ENCODE measurements at places on chromosomes 4 and X.

GRCh38 chrX:29229802-29230201, 642.6 kb downstream of the IL1RAPL1 start:
- no peaks in the 10 kb centered on the region for H3K36me3 ChIP-seq
- H3K4me1 ChIP-seq, result no peaks in the 10 kb centered on the region
- no peak overlapping the region for H3K4me3 ChIP-seq
- no peak overlapping the region for H3K27ac ChIP-seq
- no peak for DNase-seq

DNA sequence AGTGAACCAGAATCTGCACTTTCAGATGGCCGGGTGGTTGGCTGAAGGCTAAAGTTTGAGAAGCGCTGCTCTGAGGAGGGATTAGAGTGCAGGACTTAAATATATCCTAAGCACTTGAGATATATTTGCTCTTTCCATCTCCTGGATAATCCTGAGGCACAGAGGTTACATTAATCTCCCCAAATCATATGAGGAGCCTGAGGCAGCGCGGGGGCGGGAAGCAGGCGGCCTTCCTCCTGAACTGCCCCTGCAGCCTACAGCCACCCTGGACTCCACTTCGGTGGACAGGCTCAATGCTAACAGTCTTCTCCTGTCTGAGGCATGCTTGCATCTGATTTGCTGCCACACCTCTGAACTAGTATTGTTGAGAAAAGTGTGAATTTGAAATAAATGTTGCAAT, 72.5 kb downstream of the AFAP1 start:
- H3K27me3 ChIP-seq, result no peaks in the 10 kb centered on the region
- no peak for DNase-seq
- H3K36me3 ChIP-seq, result no peaks in the 10 kb centered on the region
- no peak overlapping the region for H3K4me3 ChIP-seq
- H3K27ac ChIP-seq, result peak overlapping the region; percentile 38

DNA sequence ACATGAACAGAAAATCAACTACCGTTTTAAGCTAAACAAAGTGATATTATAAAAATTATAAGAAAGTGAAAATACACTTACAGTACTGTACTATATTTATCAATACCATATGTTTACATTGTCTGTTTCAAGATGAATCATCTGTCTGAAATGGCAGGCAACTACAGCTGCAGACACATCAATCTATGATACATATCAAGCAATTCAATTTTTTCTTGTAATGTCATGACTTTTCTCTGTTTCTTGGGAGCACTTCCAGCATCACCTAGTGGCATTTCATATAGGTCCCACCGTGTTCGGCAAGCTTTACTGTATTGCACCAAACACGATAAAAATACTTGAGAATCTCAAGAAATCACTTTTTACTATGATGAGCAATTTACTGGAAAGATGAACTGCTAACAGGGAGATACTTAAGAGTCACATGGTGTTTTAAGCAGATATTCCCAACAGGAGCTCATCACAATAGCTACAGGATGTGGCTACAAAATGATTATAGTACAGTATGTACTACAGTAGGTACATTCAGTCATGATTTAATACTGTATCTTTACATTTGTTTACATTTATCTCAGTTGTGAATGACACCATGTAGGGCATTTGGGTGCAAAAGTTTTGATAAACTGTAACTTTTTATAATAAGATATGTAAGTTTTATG, 207.4 kb downstream of the ADAM29 start:
- no peak overlapping the region for H3K4me3 ChIP-seq
- no peaks in the 10 kb centered on the region for H3K36me3 ChIP-seq
- H3K27me3 ChIP-seq, result no peaks in the 10 kb centered on the region
- H3K27ac ChIP-seq, result no peak overlapping the region

- DNase-seq, result no peak
- H3K27ac ChIP-seq, result no peak overlapping the region
- no peaks in the 10 kb centered on the region for H3K4me1 ChIP-seq
- H3K27me3 ChIP-seq, result no peaks in the 10 kb centered on the region
- no peaks in the 10 kb centered on the region for H3K36me3 ChIP-seq
Observed at GRCh38 chr4:33882246-33882990, 2361.9 kb downstream of the ARAP2 start.

DNA sequence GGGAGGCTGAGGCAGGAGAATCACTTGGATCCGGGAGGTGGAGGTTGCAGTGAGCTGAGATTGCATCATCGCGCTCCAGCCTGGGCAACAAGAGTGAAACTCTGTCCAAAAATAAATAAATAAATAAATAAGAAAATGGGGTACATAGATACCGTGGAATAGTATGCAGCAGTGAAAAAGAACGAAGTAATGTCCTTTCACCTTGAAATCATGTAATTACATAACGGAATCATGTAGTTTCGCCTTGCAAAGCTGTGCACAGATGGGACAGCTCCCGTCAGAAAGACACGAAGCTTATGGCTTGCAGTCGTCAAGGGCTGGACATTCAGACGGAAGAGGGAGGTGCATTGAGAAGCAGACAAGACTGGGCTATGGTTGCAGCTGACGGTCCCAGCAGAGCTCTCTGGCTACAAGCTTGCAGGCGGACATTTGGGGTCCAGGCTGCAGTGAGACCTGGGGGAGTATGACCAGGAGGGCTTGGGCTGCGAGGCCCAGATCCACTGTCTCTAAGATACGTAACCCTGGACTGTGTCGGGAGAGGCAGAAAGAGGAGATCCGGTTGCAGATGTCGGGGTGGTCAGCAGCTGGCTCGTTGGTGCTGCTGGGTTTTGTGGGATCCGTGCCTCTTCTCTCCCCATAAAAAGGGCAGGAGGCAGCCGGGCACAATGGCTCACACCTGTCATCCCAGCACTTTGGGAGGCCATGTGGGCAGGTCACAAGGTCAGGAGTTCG, 6.2 kb upstream of the P2RY8 start:
- no peaks in the 10 kb centered on the region for H3K36me3 ChIP-seq
- no peak overlapping the region for H3K4me3 ChIP-seq
- H3K4me1 ChIP-seq, result peaks cover 19% of the 10 kb centered on the region

DNA sequence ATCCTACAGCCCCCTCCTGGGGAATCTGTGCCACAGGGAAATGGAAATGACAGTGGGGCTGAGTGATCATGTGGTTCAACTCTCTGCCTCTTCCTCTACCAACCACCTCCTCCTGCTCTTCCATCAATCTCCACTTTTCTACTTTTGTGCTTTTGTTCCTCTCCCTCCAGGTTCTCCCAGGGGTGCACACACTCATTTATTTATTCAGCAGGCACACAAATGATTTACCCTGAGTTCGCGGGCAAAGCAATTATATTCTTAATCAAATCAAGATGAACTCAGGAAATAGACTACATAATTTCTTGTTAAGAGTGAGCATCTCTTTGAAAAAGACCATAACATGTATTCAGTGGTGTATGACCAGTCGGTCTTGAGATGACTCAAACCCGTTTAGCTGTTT, 69.2 kb downstream of the VCX3A start:
- H3K36me3 ChIP-seq, result no peaks in the 10 kb centered on the region
- H3K4me3 ChIP-seq, result no peak overlapping the region
- H3K4me1 ChIP-seq, result no peaks in the 10 kb centered on the region
- DNase-seq, result no peak
- H3K27ac ChIP-seq, result no peak overlapping the region

- no peaks in the 10 kb centered on the region for H3K27me3 ChIP-seq
- H3K4me1 ChIP-seq, result no peaks in the 10 kb centered on the region
- DNase-seq, result no peak
- no peak overlapping the region for H3K4me3 ChIP-seq
Observed at GRCh38 chr4:149741186-149741831, 74.3 kb downstream of the IQCM start.
